Naive thymus-derived CD4-positive, alpha-beta T cell (primary cell): ENCODE measurements at places on chromosomes 4 and X.

DNA sequence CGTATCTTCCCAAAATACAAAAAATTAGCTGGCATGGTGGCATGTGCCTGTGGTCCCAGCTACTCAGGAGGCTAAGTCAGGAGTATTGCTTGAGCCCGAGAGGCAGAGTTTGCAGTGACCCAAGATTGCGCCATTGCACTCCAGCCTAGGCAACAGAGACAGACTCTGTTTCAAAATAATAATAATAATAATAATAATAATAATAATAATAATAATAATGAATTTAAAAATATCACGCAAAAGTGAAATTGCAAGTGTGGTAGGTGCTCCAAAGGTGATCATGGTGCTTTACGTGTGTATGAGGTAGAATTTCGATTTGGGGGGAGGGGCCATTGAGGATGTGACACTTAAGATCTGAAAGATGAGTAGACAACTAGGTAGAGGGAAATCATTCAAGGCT, 4.9 kb upstream of the HPSE start:
- DNase-seq: no peak

DNA sequence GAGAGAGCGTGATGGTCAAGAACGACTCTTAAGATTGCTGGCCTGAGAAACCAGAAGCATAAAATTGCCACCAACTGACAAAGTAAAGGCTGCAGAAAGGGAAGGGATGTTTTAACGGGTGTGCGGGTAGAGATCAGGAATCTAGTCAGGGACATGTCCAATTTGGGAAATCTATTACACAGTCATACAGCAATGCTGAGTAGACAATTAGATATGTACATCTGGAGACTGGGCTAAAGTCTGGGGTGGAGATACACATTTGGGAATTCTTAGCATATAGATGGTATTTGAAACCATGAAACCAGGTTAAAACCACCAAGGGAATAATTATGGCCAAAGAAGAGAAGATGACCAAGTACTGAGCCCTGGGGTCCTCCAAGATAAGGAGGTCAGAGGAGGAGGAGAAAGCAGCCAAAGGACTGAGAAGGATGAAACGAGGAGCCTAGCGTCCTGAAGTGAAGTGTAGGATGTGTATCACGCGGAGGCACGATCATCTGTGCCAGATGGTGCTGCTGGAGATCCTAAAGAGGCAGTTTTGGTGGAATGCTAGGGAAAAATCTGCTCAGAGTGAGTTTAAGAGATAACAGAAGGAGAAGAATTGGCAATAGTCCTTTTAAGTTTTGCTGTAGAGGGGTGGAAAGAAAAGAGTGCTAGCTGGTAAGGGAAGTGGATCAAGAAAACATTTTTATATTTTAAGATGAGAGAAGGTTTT, 36.5 kb downstream of the SEC24D start:
- no peak for DNase-seq

GRCh38 chr4:37641886-37642849, 44.0 kb downstream of the RELL1 start:
- no peak for DNase-seq

GRCh38 chr4:185958094-185958747, 110.7 kb upstream of the TLR3 start:
- DNase-seq: no peak

- no peak for DNase-seq
Observed at GRCh38 chr4:137451172-137451825, 81.0 kb downstream of the PCDH18 start.

GRCh38 chr4:25029479-25030276, 1.1 kb downstream of the LGI2 start:
- DNase-seq: no peak

DNA sequence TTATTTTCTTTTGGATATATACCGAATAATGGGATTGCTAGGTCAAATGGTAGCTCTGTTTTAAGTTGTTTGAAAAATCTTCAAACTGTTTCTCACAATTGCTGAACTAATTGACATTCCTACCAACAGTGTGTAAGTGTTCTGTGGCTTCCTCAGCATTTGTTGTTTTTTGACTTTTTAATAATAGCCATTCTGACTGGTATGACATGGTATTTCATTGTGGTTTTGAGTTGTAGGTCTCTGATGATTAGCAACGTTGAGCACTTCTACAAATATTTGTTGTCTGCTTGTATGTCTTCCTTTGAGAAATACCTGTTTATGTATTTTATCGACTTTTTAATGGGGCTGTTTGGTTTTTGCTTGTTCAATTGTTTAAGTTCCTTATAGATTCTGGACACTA, 680.1 kb upstream of the GRIA3 start:
- no peak for DNase-seq
